ENCODE measurements at places on chromosomes 3 and 15.

- no peak for DNase-seq
These were observed 7.9 kb downstream of the SHOX2 start for GRCh38 chr3:158098309-158098639.

DNA sequence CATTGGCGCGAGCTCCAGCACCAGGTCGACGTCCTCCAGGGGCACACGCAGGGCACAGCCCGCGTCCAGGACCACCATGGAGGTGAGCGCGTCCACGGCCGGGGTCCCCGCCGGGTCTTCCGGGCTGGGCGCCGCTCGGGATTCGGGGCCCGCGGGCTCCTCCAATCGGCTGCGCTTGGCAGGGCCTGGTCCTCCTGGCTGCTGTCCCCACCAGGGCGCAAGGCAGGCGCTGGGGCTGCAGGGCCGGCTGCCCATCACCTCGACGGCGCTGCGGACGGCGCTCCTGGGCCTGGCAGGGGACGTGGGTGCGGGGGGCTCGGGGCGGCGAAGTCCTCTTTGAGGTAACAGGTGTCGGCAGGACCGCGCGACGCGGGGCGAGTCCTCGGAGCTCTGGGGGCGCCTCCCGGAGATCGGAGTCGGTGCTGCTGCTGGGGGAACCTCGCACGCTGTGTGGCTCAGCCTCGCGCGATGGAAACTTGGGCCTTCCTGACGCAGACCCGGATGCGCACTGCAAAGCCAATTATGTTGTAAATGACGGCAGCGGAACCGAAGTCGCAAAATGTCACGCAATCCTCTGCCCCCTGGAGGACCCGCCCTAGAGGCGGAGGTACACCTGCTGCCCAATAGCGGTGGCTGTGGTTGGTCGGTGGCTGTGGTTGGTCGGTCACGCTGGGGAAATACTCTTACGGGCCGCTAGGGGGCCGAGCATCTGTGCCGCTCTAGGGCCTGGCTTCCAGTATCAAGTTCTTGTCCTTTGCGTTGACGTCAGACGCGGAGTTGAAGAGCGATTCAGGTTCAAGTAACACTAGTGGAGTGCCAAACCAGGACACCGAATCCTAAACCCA, at the start of gene PRR23C:
PRR23C (minus strand) TSS at position 527 of the 845 bp plus-strand sequence; CDS start at position 255, 272 bp downstream.
- no peak for DNase-seq

DNA sequence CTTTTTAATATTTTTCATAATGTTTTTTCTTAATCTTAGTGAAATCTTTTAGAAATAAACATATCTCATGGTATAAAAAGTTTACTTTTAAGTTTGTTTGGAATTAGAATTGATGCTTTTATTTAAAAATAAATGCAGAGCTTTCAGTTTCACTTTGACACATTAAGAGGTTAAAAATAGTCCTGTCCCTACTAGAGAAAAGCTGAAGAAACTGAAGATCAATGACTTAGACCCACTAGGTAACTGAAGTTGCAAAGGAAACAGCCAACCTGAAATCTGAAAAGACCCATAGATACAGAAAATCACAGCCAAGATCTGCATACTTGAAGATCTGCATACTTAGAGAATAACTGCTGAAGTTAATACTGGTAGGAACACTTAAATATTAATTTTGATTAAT, 237.6 kb downstream of the RAP2B start:
- no peak for DNase-seq

- no peak for DNase-seq
These were observed 5.1 kb downstream of the LINGO1 start for GRCh38 chr15:77627581-77627980.

GRCh38 chr3:166340604-166341266, 503.5 kb upstream of the BCHE start:
- DNase-seq, result no peak

DNA sequence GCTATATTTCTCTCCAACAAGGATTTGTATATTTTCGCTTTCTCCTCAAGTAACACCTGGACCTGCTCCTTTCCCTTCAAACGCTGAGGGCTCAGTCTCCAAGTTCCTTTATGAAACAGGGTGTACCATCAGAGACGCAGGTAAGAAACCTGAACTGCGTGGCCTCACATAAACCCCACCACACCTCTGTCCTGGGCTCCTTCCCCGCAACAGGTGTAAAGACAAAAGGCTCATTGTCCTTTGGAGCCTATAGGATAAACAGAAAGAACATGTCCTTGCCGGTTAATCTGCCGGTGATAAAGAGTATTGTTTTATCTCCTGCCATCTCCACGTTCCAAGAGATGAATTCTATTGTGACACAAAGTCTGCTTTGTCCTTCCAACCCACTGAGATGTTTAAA, 111.8 kb upstream of the ADAMTS9 start:
- no peak for DNase-seq

GRCh38 chr15:88834211-88834812, 31.1 kb downstream of the ACAN start:
- no peak for DNase-seq

DNA sequence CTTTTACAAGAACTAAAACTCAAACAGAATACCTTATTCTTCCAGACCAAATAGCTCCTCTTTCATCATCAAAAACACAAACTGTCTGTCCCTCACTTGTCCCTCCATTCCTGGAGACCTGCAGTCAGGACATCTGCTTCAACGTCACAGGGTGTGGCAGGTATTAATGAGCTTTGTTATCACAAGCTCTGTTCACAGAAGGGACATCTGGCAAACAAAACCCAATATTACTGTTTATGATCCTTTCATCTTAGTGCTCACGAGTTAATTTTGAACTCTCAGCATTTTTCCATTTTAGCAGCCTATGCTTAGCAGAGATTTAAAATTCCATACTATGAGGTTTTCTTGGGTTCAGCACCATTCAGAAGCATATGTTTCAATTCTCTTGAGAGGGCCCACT, 32.9 kb downstream of the AP3S2 start:
- DNase-seq, result no peak

- DNase-seq, result no peak
These were observed 310.0 kb downstream of the EDEM1 start for GRCh38 chr3:5497497-5497896.

- no peak for DNase-seq
These were observed 61.6 kb upstream of the CD200R1L start for GRCh38 chr3:112908252-112908651.

DNA sequence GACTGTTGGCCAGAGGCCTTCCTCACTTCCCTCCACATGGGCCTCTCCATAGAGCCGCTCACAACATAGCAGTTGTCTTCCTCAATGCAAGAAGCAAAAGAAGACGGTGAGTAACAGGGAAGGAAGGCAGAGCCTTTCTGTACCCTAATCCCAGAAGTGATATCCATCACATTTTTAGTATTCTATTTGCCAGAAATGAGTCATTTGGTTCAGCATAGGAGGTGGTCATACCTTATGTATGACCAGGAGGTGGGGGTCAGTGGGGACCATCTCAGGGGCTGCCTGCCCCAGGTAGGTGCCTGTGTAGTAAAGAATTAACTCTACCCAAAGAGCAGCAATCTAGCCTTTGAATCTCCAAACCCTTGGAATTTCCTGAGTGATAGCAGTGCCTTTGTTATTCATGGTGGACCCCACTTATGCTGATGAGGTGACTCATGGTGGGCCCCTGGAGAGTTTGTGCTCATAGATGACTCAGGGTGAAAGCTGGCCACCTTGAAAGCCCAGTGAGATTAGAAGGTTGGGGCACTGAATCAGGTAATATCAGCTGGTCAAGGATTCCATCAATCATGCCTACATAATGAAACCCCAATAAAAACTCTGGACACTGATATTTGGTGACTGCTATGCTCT, 323.9 kb upstream of the IGF1R start:
- DNase-seq, result no peak

GRCh38 chr3:81602781-81603180, 158.7 kb downstream of the GBE1 start:
- DNase-seq, result no peak

DNA sequence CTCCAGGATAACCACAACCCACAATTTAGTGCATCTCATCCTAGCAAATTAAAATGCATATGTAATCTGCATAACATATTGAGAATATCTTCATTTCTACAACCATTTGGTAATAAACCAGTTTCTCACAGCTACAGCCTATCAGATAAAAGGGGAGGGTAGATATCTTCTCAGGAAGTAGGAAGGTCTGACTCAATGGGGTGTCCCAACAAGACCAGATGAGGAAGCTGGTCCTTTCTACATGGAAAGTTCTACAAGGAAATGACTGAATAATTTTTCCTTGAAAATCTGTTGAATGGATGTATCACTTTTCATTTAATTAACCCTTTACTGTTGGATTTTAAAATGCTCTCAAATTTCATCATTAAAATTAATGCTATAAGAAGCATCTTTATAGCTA, 17.4 kb upstream of the TMPRSS7 start:
- no peak for DNase-seq

- no peak for DNase-seq
These were observed 8.5 kb upstream of the CTXND1 start for GRCh38 chr15:80260551-80260950.

- DNase-seq, result no peak
These were observed 17.5 kb downstream of the COPS2 start for GRCh38 chr15:49137861-49138260.

- DNase-seq, result no peak
These were observed 33.9 kb upstream of the MEIS2 start for GRCh38 chr15:37134244-37134643.

- no peak for DNase-seq
These were observed 342.4 kb upstream of the THBS1 start for GRCh38 chr15:39238443-39238842.

DNA sequence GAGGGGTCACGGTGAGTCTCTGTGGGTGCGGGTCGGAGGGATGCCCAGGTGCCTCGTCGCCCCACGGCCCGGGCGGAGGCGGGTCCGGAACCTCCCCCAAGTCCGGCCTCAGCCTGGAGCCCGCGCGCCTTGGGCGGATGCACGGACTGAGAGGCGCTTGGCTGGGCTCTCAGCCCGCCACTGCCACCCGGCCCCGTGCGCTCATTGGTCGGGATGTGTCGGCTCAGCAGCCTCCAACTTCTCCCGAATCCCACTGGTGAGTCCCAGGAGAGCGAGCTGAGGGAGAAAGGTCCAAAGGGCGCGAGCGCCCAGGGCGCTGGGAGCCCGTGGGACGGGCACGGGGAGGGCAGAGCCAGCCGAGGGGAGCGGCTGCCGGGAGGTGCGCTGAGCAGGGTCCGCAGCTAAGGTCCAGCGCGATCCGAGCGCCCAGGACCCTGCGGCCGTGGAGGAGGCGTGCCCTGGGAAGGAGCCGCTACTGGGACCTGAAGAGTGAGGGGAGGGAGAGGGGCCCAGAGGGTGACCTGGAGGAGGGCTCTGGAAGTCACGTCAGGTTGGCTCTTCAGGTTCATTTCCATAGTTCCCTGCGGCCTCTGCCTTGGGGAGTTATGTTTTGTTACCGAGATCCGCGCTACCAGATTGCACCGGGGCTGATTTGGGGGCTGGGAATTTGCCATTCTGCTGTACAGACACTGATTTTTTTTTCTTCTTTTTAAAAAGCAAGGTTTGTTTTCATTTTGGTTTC, at the start of gene MME:
MME (plus strand) TSS at position 574 of the 742 bp plus-strand sequence. CDS start 3,849 bp downstream, outside the sequence.
- peak; percentile 7 for DNase-seq

DNA sequence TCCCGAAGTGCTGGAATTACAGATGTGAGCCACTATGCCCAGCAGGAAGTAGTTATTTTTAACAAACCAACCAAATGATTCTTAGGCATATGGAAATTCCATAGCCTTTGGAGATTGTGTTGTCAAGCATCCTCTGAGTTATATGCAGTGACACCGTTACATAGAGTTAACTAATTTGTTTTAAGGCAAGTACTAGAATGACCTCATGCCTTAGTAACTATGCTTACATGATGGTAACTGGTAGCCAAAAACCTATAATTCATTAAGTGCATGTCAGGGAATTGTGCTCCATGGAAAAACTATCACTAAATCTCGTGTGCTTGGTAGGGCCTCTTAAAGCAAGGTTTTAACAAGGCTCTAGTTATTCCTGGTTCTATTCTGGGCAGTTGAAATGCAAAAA, 392.8 kb downstream of the TUSC7 start:
- no peak for DNase-seq

DNA sequence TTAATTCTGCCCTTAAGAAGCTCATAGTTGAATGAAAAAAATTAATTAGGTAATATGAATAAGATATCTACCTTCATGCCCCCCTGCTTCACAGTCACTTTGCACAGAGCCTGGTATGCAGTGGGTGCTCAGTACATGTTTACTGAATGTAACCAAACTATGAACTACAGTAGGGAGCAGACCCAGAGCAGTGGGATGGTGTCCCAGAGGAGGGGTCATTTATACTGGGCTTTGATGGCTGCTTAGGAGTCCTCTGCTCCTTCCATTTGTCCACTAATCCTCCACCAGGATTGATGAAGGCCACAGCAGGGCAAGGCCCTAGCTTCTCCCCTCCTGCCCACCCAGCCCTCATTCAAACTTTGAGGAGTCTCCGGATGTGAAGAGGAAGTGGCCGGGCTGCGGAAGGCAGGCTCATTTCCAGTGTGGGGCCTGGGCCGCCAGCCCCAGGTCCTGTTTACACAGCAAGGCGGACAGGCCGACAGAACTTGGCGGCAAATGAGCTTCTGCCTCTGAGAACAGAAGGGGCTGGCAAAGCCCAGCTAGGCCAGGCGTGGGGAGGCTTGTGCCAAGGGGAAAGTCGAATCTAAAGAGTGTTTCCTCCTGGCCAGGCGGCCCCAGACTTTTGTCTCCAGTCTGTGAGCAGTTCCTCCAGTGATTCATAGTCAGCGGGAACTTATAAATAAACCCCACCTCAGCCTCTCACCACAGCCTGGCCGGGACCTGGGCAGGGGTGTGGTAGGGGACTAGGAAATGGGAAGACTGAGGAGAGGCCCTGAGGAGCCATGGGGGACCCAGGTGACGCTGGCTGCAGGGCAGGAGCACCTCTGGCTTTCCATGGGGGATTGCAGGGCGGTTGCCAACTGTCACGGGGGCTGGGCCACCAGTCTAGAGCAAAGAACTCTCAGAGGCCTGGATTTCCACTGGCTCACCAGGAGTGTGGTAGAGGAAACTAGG, 51.6 kb upstream of the LCTL start:
- peak; percentile 37 for DNase-seq

GRCh38 chr15:100337096-100338044, 4.4 kb downstream of the ADAMTS17 start:
- no peak for DNase-seq

DNA sequence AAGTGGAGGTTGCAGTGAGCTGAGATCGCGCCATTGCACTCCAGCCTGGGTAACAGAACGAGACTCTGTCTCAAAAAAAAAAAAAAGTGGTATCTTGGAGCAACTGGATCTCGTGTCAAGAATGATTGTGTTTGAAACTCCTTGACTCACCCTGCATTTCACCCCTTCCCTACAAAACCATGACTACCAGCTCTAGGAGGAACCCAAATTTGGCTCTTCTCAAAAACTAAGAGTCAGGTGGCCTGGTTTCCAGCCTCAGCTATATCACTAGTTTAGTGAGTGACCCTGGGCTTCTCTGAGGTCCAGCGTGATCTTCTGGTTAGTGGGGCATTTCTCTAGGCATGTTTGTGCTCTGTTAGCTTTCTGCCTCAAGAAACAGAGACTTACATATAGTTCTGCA, 222.1 kb downstream of the FAM43A start:
- DNase-seq, result no peak

GRCh38 chr3:22361521-22361920, 610.5 kb upstream of the ZNF385D start:
- no peak for DNase-seq
